Activated naive CD4-positive, alpha-beta T cell treated with Interleukin-2 at 50 U/mL for 16 hours (primary cell): ENCODE measurements at places on chromosomes 7 and 10.
A peak's percentile ranks its signal among the peaks of the same experiment; 100 is the strongest.

DNA sequence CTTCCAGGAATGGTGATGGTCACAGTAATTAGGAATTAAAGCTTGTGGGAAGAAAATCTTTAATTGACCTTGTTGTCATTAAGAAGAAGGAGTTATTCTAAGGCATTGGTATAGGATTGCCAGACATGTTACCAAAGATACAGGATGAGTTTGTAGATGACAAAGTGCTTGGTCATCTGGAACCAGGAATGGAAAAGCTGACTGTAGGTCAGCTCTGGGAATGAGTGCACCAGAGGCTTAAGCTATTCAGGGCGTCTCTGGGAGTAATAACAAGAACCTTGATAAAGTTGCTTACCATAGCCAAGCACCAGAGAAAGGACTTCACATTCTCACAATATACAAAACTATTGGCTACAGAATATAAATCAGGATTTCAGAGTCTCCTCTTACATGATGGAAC lies 89.0 kb downstream of the PHTF2 start:
- no peak for DNase-seq

GRCh38 chr7:131555552-131556052 lies 826 bp downstream of the PODXL start:
- peak; percentile 28 for DNase-seq

DNA sequence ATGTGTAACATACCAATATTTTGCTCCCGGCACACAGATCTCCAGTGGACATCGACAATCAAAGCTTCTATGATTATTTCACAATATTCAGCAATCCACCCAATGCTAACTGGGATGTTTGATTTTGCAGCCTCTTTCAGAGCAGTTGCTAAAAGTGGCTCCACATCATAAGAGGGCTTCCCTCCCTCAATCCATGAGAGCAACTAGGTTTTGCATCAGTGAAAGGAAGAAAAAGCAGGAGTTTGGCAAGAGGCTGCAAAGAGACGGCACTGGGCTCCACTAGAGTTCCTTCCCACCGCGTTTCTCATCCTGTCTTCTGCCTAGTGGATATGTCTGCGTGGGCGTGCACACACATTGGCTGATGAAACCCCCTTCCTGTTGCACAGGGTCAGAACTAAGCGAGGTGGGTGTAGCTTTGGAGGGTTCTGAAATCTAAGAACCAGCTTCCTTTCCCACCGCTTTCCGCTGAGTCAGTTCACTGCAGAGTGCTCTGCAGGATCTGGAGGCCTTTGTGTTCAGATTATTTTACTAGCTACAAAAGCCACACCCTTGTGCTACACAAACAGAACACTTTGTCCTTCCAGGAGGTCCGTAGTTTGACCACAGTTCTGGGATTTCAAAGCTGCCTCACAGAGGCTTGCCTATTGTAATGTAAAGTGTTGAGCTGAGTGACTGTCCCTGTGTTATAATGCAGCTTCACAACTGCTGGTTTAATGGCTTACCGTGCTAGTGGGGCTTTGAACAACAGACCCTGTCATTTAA lies 28.1 kb downstream of the ARL4A start:
- DNase-seq = peak; percentile 16

DNA sequence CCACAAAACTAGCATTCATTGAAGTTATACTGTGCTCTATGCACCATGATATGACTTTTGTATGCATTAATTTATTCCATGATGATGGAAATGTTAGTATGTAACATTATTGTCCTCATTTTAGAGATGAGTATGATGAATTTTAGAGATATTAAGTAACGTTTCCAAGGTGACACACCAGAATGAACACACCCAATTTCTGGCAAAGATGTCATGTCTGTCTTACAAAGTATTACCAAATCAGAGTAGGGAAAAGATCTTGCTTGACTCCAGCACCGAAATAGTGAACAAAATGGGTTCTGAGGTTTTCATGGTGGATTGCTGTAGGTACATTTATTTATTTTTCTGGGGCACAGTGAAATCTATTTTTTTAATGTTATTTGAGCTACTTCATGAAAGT lies 33.8 kb upstream of the COL1A2 start:
- DNase-seq = no peak

- DNase-seq = peak; percentile 61
Measured at GRCh38 chr10:120948889-120949608, 97.9 kb downstream of the WDR11 start.

DNA sequence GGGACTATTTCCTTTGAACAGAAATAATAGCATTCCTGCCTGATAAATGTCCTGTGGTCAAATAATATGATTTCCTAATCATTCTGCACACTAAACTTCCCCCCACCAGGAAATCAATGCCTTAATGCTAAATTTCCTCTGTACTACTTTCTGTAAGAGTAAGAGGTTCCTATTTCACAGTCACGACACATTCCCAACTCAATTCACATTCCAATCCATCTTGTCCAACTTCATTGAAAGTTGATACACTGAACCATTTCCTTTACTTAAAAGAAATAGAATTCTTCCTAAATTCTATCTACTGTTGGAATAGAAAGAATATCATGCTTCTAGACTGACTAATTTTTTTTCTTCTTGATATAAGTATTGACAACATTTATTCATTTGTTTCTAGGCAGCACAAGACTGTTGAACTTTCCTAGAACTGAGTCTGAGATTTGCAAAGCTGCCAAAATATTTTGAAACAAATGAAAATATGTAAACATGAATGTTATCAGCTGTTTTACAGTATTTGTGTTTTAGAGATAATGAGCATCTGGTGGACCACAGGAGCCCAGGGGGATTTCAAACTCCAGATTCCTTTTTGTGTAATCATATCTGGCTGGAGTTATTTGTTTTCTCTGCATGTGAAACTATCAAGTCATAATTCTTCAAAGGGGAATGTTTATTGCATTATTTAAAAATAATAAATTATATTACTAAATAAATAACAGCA lies 121.5 kb downstream of the TPST1 start:
- DNase-seq = no peak
